ENCODE measurements at places on chromosomes 2 and 18. TPM values are rescaled to one million over a fixed set of nuclear protein-coding genes. Genes with fewer than 3 reads are reported as not detected.

MEP1B gene
- total RNA-seq: 0.35 TPM

ST6GAL2 gene
- not detected for total RNA-seq

CDH19 gene
- not detected for total RNA-seq

RIT2 gene
- not detected for total RNA-seq

L3MBTL4 gene
- 0.55 TPM for total RNA-seq

All from activated naive CD4-positive, alpha-beta T cell treated with anti-CD3 and anti-CD28 coated beads, Interleukin-2, amount 50 U/mL, for 72 hours (primary cell).